Nucleus accumbens (tissue), 56 donors: ENCODE measurements at places on chromosomes 11 and 22.
A peak's percentile ranks its signal among the peaks of the same experiment; 100 is the strongest.

DNA sequence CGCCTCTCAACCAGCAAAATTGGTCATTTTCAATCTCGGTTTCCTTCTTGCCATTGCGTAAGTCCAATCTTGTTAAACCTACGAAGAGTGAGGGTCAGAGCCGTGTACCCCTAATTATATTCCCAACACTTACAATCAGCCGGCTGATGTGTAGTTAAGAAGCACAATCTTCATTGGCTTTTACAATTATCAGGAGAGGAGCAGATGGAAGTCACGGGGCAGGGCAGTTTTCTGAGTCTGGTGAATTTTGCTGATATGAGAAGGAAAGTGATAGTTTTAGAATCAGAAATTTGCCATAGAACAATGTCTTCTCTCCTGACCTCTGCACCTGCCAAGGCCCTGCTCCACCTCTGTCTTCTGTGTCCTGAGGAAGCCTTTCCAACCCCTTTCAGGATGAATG lies 35.0 kb upstream of the ATXN10 start:
- DNase-seq: no peak

- DNase-seq: no peak
Measured at GRCh38 chr11:43408277-43408676, 49.6 kb downstream of the TTC17 start.

DNA sequence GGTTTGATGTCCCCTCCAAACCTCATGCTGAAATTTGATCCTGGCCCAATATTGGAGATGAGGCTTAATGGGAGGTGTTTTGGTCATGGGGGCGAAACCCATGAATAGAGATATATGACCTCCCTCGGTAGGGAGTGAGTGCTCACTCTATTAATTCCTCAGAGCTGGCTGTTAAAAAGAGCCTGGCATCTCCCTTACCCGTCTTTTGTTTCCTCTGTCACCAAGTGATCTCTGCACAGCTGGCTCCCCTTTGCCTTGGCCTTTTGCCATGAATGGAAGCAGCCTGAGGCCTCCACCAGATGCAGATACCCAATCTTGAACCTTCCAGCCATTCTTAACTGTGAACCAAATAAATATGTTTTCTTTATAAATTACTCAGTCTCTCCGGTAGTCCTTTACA lies 4.5 kb upstream of the CCDC81 start:
- no peak for DNase-seq

GRCh38 chr11:66131937-66132632 lies 62.0 kb downstream of the PACS1 start:
- no peak for DNase-seq

DNA sequence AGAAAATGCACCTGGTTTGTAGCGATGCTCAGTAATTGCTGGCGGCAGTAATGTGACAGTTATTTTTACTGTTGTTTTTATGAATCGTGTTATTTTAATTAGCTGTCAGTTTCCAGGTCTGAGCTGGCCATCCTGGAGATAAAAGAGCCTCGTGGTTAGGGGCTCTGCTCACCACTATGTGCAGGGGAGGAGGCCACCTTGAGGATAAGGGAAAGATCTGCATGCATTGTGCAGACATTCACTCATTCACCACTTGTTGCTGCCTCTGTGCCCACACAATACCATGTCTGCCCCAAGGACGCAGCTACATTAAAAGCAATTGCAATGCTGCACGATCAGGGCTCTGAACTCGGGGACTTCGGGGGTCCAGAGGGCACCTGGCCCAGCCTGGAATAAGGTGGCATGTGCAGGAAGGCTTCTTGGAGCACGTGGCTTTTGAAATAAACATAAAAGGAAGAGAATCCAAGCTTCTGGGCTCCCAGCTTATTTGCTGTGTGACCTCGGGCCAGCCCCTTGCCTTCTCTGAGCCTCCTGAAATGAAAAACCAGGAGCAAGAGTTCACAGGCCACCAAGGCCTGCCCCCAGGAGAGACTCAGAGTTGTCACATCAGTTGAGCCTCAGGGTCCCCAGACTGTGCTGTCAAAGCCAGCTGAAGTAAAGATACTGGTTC lies 44.7 kb upstream of the SHISAL1 start:
- DNase-seq: no peak

DNA sequence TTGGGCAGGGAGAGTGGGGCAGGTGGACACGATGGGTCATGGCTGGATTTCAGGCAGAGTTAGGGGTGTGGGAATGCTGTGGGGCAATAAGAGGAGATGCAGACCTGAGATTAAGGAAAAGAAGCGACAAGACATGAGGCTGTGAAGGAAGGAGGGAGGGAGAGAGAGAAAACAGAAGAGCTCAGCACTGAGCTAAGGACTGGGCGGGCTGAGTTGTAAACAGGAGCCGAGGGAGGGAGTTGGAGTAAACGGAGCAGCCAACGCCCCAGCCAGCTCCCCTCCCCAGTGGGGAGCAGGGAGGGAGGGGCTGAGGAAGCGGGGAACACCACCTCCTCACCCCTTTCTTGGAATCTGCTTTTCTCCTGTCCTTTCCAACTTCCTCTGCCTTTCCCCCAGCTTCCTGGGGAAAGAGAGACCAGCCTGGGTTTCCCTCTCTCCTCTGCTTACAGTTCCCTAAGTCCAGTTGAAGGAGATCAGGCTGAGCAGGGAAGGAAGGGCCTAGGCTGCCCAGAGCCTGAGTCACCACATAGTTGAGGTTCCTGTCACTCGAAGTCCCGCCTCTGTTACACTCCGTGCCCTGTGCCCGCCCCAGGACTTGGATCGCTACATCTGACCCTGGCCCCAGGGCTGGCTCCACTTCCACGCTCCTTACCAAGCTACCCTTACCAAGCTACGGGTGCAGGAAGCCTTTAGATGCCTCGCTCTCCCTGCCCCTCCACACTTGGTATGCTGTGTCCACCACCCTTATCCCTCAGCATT lies 6.7 kb upstream of the AHNAK start:
- peak; percentile 29 for DNase-seq

DNA sequence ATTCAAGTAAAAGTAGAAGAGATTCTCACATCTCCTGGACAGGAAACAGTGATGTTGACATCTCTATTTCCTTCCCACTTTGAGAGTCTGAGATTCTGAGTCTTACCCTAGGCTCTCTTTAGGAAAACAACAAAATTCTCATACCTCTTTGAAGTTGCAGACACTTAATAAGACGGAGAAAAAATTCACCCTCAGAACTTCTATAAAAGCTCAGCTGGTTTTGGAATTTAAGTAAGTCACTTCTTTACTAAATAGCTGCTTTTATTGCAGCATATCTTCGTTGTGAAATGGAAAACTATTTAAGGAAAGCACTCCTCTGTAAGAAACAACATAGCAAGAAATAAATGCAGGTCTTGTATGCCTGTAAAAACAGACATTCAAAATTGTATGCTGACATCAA lies 79.1 kb downstream of the MSANTD4 start:
- DNase-seq: no peak

DNA sequence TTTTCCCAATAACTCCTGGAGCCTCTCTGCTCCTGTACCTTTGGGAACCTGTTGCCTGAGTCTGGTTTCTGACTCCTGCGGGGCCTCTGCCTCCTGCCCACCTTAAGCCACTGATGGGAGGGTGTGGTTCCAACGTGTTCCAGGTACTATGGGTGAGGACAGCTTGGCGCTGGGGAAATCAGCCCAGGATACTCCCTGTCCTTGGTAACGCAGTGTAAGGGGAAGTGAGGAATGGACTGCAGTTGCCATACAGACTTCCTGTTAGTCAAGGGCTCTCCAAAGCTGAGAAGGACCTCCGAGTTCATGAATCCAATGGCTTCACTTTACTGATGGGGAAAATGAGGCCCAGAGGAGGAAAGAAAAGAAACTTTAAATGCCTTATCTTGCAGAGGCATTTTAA lies 1.2 kb upstream of the MARK2 start:
- no peak for DNase-seq

GRCh38 chr22:33597274-33597985 lies 322.8 kb downstream of the LARGE1 start:
- no peak for DNase-seq

GRCh38 chr22:40721266-40721665 lies 42.0 kb downstream of the MCHR1 start:
- DNase-seq: no peak

DNA sequence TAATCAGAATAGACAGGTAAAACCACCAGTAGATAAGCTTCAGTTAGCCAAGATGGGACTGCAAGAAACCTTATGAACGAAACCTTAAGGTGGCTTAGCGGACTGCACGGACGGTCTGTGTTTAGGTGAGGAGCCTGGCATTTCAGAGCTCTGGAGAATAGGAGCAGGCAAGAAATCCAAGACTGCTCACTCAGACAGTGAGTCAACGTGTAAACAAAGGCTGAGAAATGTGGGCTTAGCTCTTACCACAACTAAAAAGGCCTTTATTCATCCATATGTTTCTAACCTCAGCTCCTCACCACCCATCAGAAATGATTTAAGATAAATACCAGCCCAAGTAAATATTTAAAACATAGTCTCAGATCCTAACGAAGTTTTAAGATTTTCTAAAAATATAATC lies 657.7 kb downstream of the OPCML start:
- no peak for DNase-seq

DNA sequence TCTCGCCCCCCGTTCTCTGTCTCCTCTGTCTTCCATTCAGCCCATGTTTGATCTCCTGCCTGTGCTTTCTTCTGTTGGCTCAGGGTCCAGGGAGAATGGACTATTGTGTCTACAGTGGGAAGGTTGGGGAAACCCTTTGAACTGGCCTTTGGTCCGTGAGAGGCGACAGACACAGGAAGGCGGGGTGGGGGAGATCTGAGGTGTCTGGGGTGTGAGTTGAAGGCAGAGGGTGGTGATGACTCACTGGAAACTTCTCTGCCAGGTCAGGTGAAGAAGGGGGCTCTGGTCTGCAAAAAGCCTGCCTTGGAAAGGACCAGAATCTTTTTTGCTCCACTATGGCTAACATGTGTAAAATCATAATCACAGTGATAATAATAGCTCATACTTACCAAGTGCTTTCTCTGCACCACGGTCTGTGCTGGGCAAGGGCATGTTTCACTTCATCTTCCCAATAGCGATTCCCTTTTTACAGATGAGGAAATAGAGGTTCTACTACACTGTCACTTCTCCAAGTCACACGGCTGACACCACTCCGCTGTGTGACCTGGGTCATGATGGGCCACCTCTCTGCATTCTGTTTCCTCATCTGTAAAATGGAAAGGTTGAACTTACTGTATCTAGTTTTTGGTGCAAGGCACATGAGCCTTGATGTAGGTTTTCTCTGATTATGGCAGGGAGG lies 99.8 kb upstream of the ALX4 start:
- DNase-seq: no peak

GRCh38 chr11:113334183-113334582 lies 19.8 kb downstream of the TTC12 start:
- DNase-seq: no peak

DNA sequence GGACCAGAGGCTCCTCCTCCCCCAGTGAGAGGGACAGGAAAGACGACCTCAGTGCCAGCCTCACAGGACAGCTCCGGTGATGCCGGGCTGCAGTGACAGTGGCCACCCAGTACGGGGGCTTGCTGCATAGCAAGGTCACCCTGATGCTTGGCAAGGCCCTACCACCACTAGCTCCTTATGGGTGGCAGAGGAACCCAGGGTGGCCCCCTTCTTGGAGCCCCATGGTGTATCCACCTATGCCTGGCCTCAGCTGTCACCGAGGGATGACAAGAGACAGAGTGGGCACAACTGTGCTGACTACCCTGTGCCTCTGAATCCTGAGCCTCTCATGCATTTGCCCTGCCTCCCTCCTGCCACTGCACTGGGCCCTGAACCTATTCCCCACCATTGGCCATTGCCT lies 809.2 kb downstream of the TBC1D22A start:
- no peak for DNase-seq

GRCh38 chr11:69392104-69392653 lies 89.3 kb upstream of the LINC01488 start:
- no peak for DNase-seq

DNA sequence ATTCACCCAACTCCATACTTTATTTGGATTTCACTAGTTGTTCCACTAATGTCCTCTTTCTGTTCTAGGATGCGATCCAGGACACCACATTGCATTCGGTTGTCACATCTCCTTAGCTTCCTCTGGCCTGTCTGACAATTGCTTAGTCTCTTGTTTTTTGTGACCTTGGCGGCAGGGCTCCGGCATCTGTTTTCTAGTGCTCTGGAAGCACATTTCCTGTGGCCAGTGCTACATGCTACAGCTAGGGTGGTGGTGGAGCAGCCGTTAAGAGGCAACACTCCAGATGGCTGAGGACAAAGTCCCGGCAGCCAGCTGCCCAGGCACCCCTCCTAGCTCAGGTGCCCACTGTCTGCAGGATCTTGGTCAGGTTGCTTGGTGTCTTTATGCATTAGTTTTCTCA lies 6.8 kb downstream of the STX3 start:
- DNase-seq: no peak

DNA sequence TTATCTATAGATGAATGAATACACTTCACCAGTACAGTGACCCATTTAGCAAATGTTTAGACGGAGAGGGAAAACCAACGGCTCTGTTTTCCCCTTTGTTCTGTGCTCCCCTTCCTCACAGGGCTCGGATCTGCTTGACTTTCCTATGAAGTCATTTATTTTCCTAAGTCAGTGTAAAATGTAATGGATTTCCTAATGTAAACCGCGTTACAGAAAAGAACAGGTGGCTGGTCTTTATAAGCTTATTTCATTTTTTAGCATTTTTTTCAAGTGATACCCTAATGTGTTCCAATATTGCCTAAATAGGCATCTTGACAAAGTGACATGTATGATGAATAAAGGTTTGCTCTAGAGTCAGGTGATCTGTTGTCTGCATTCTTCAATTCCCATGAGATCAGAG lies 207.5 kb downstream of the PGR start:
- no peak for DNase-seq

- DNase-seq: no peak
Measured at GRCh38 chr11:104130161-104130560, 33.8 kb downstream of the PDGFD start.

DNA sequence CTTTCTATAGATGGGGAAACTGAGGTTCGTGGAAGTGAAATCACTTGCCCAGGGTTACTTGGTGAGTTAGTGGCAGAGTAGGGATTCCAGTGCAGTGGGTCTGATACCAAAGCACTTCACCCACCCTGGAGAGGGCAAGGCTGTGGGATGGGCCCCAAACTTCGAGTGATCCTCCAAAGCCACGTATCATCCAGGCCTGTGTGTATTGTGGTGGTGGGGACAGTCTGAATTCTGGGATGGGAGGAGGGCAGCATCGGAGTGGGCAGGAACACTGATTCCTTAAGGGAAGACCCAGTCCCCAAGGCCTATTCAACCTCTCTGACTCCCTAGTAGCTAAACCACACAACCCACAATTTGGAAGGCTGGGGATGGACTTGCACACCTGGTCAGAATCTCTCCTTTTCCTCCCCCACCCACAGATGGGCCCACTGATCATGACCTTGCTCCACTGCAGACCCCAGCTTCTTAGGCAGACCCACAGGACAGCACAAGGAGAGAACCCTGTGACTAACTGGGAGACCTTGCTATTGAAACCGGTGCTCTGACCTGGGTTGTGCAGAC lies 11.5 kb downstream of the TMPRSS13 start:
- DNase-seq: no peak

DNA sequence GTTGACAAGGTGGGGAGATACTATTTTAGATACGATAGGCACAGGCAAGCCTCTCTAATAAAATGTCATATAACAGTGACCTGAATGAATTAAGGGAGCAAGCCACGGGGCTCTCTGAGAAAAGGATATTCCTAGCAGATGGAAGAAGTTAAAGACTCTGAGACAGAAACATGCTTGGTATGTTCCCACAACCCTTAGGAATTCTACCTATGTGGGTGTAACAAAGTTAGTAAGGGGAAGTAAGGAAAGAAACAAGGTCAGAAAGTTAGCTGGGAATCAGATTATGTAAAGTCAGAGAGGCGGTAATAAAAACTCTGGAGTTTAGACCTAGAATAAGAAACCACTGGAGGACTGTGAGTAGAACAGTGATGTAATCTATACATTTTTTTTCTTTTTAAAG lies 59.7 kb upstream of the GDPD4 start:
- no peak for DNase-seq

- no peak for DNase-seq
Measured at GRCh38 chr11:99238401-99238800, 217.7 kb downstream of the CNTN5 start.
